RPMI7951 (cell line): ENCODE measurements at places on chromosomes 3 and 15. TPM values are rescaled to one million over a fixed set of nuclear protein-coding genes. Genes with fewer than 3 reads are reported as not detected.
A peak's percentile ranks its signal among the peaks of the same experiment; 100 is the strongest.

Gene STRIT1
- total RNA-seq = not detected in 2 replicates

Gene ITIH4
- 0.48 and 0.68 TPM in 2 replicates for total RNA-seq

Gene WDR49
- 0.12 TPM in 1 of 2 replicates, not detected in the other for total RNA-seq

Gene CCDC13
- total RNA-seq = 0.20 and 0.48 TPM in 2 replicates

Gene C3orf22
- total RNA-seq = not detected in 2 replicates

Gene CFAP100
- total RNA-seq = not detected in 2 replicates

Gene GOLGA6C
- not detected in 2 replicates for total RNA-seq

Gene CNTN4
- total RNA-seq = not detected in 2 replicates

Gene CYP1A1
- 1.3 and 1.4 TPM in 2 replicates for total RNA-seq

Gene CTXN2
- not detected in 2 replicates for total RNA-seq

DNA sequence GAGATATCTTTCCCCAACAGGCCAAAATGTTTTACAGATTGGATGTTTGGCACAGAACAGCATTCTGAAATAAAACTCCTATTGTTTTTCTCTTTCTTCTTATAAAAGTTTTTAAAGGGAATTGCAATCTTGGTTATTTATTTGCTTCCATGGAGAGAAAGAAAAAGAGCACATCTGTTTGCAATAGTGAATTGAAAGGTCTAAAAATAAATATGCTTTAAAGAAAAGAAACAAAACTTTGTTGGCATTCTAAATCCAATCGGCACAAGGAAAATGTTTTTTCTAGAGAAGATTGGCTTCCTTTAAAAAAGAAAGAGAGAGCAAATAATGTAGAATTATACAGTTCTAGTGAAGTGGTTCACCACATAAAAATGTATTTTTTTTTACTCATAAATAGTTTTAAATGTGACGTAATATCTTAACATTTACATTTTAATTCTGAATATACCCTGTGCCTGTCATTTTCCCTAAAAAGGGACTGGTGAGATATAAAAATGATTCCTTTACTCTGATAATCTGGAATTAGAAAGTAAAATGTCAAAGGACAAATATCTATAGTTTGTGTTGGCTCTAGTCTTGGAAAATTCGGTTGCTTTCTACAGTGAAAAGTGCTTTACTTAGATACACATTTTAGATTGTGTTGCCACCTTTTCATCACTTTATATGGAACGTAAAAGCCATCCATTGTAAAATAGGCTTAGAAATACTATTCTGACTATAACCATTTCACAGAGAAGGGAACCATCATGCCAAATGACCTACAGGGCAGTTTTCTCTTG is 257.4 kb upstream of the CBLB start:
- DNase-seq = no peak

- DNase-seq = peak; percentile 70
Measured at GRCh38 chr15:58396181-58396580, 35.6 kb upstream of the LIPC start.

- DNase-seq = no peak
Measured at GRCh38 chr15:80099241-80099640, 39.8 kb downstream of the ZFAND6 start.

- no peak for DNase-seq
Measured at GRCh38 chr3:17755836-17756235, 13.4 kb upstream of the TBC1D5 start.

DNA sequence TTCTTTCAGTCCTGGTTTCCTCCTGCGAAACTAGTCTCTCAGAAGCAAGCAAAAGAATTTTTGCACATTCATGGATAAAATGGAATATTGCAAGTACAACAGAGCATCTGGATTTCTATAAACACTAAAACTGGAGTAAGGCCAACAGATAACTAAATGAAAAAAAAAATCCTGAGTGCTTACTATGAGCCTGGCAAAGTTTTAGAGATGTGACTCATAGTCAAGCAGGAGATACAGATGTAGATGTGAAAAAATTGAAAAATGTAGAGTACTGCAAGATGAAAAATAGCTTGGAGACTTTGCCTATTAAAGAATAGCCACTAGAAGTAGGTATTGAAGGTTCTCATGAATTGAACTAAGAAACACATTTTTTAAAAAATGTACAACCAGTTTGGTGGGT is 397.4 kb downstream of the OTOL1 start:
- peak; percentile 41 for DNase-seq

GRCh38 chr15:87089551-87089950 is 1009.9 kb downstream of the AGBL1 start:
- DNase-seq = no peak

DNA sequence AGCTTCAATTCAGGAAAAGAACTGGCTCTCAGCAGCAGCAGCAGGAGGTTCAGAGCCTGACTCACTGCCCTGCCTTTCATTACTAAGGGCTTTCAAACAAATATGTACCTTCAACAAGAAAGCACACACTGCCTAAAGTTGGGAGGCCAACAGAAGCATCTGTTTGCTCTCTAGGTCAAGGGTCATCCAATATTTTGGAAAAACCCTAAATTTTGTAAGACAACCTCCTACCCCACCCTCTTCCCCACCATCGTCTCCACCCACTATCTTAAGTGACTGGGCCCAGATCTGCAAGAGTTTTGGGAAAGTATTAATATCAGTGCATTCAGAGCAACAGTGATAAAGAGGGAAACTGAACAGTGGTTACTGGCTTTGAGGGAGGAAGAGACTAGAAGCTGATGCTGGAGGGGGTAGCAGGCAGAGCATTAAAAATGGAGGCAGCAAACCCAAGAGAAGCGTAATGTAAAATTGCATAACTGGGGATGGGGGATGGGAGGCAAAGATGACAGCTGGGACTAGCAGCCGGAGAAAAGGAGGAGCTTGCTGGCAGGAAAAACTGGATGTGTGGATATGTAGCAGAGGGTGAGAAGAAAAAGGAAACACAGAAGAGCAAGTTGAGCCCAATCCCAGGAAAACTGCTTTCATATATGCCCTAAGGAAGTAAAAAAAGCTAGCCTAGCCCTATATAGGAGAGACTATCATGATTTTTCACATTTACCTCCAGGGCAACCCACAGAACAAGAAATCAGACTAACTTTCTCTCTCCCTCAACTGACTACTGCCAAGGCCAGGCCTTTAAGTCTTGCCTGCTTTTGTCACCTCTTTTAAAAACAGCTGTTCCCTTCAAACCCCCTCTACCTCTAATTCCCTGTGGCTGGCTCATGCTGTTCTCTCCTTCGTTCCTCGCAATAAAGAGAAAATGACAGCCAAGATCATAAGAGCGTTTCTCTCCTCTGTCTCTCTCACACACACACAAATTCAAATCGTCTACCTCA is 31.4 kb downstream of the NPTN start:
- DNase-seq = peak; percentile 53

GRCh38 chr3:196712514-196713413 is 587 bp downstream of the PIGX start:
- peak; percentile 57 for DNase-seq

DNA sequence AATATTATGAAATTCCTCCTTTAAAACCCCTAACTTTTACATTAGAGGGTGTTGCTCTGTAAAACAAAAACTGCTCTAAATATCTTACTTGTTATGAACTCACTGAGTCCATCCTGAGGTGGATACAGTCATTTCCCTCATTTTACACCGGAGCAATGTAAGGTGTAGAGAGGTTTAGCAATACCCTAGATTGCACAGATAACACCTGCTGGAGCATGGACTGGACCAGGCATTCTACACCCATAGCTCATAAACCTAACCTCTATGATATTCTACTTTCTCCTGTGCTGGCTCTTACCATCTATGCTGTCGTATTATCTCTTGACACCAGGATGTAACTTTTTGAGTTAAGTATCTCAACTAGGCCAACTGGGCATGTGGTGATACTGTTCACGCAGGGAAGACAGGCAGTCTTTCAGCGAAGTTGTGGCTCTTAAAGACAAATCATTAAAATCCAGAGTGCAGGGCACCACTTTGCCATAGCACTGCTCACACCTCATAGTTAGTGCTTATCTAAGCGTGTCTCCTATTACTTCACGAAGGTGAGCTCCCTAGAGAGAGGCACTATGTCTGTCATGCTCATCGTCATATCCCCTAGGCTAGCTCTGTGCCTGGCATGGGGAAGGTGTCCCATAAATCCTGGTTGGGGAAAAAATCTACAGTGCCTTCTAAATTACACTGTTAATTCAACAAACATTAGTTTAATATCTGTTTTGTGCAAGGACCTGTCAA is 100.1 kb upstream of the SLC2A2 start:
- no peak for DNase-seq

- no peak for DNase-seq
Measured at GRCh38 chr15:90994059-90994416, 297 bp downstream of the PRC1 start.

DNA sequence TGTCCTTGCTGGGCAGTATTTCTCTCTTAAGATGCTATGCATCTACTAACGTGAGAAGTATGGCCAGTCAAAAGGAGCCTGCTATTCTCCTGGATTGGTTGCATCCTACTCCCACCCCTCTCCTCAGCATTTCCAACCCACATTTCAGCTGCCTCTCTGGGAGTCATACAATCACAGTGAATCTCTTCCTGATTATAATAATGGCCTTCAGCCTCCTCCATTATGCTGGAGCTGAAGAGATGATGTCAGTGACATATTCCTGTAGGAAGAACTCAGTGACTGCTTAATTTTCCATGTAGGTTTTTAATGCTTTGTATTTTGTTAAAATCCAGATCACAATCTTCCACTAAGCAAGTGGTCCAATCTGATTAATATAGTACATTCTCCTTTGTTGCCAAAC is 82.7 kb upstream of the SUCLG2 start:
- no peak for DNase-seq

GRCh38 chr3:181622365-181622764 is 89.4 kb upstream of the SOX2 start:
- no peak for DNase-seq

DNA sequence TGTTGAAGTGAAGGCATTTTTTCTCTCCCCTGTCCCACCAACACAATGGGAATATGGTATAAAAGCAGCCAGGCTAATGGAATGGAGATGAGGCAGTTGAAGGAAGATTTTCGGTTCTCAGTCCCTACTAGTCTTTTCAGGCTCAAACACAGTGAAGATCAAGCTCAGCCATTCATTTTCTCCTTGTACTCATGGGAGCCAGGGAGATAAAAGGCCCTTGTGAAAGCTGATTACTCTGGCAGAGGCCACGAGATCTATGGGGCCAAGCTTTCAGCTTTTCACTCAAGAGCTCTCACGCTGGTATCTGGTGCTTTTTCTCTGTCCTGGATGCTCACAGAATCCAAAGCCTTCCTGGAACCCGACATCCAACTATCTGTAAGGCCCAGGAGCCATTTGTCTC is 14.5 kb upstream of the FAN1 start:
- DNase-seq = no peak

DNA sequence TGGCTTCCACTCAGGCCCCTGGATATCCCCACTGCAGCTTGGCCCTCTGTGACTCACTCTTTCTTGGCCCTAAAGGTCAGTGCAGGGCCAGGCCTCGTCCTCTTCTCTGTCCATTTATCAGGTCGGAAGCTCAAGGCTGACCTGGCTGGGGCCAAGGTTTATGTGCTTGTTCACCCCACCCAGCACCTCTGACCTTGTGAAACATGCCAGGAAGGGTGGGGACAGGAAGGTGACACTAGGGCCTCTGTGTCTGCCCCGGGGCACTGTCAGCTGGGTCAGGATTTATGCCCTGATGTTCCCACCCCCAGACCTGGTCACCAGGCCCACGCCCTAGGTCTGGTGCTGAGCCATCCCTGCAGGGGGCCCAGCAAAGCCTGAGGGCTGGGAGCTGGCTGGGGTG is 103.8 kb downstream of the FBLN2 start:
- DNase-seq = no peak

DNA sequence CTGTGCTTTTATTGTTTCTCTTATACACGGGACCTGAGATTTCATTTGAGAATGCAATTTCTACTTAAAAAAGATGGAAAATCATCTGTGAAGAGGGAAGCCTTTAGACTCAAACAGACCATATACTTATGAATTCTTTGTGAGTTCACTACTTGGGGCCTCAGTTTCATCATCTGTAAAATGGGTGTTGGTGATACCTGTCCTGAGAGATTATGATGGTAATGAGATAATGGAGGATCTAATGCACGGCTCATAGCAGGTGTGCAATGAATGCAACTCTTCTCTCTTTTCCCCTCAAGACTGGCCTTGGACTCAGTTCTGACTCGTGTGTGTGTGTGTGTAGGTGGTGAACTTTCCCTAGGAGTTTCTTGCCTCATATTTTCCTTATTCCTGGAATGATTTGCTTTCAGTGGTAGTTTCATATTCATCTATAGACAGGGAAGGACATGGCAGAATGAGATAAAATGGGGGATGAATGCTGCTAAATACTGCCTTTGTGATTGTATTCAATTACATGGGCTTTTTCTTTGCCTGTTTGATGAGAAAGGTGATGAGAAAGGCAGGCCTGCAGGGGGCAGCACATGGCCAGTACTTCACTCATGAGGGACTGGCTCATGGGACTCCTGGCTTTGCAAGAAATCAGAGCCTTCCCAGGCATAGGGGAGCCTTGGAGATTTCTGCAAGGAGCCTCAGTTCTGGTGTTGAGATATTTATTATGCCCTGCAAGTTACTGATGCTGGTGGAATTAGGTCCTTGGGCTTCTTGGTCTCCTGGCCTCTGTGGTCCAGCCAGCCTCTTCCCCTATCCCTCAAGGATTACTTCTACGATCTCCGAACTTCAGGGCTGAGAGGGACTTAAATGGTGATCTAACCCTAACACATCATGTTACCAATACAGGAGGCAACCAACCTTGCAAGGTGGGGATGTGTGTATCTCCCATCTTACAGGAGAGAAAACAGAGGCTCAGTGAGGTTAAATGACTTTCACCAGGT is 70.7 kb downstream of the RPLP1 start:
- peak; percentile 70 for DNase-seq

DNA sequence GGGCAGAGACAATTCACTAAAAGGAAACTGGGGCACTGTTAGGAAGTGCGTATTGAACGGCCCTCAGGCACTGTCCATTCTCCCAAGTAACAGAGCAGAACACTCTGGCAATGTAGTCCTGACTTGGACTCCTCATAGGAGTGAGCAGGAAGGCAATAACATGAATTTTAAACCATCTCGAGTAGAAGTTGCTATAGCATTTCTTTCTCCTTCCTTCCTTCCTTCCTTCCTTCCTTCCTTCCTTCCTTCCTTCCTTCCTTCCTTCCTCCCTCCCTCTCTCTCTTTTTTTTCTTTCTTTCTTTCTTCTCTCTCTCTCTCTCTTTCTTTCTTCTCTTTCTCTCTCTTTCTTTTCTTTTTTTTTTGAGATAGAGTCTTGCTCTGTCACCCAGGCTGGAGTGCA is 46.4 kb upstream of the TRA2B start:
- no peak for DNase-seq

- DNase-seq = no peak
Measured at GRCh38 chr3:47010111-47010712, 30.7 kb downstream of the NBEAL2 start.

DNA sequence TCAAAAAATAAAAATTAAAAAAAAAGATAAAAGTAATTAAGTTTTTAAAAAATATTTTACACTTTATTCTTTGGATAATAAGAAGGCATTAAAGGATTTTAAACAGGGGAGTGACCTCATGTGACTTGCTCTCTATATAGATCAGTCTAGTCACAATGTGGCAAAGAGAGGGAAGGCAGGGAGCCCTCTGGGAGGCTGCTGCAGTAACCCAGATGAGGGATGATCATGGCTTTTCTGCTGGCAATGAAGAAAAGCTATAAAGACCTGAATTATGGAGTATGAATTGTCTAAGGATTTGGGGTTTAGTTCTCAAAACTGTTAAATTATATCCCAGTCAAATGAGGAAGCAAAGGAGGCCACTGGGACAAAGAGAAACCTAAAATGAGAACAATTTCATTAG is 58.1 kb downstream of the SUMF1 start:
- DNase-seq = no peak
